Stimulated activated CD4-positive, alpha-beta T cell treated with anti-CD3 and anti-CD28 coated beads, TNF-alpha, amount 100 ng/mL, for 1 hour (primary cell): ENCODE measurements at places on chromosomes 5 and 9.

DNA sequence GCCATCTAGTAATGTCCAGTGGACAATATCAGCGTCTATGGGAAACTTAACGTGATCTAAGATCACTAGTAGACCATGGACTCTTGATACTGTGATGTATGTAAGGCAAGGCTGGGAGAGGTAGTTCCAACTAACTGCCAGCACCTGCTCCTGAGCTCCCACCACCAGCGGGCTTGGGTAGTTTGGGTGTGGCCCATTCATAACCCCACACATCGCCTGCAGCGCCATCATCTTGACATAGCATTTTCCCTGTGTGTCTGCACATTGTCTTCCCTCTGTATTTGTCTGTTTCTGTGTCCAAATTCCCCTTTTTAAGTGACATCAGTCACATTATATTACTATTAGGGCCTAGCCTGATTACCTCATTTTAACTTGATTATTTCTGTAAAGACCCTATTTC lies 28.1 kb upstream of the GSN start:
- no peak for DNase-seq

DNA sequence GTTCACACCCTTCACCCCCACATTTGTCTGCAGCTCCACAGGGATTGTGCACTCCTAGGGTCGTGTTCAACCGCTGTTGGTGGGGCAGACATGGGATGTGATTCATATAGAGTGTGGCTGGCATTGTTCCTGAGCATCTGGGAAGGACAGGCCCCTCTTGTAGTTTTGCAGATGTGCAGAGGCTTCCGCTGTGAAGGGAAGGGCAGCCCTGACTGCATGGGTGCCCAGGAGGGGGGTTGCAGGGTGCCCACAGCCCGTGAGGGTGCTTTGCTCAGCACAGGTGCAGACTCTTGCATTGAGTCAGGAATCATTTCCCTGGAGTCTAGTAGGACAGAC lies 30.2 kb upstream of the PITX1 start:
- DNase-seq: no peak

DNA sequence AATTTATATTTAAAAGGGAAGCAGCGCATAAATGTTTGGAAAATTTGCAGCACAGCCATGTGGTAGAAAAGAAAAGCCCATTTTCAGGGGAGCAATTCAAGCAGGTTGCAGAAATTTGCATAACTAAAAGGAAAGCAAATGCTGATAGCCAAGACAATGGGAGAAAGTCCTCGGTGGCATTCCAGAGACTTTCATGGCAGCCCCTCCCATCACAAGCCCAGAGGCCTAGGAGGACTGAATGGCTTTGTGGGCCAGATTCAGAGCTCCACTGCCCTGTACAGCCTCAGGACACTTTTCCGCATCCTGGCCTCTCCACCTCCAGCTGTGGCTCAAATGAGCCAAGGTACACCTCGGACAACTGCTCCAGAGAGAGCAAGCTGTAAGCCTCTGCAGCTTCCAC lies 462.9 kb downstream of the CDK5RAP2 start:
- DNase-seq: no peak

DNA sequence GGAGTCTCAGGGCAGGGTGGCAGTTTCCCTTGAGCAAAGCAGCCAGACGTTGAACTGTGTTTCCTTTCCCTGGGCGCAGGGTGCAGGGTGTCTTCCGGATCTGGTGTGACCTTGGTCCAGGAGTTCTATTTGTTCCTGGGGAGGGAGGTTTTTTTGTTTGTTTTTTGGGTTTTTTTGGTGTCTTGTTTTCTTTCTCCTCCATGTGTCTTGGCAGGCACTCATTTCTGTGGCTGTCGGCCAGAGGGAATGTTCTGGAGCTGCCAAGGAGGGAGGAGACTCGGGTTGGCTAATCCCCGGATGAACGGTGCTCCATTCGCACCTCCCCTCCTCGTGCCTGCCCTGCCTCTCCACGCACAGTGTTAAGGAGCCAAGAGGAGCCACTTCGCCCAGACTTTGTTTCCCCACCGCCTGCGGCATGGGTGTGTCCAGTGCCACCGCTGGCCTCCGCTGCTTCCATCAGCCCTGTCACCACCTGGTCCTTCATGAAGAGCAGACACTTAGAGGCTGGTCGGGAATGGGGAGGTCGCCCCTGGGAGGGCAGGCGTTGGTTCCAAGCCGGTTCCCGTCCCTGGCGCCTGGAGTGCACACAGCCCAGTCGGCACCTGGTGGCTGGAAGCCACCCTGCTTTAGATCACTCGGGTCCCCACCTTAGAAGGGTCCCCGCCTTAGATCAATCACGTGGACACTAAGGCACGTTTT lies 3.5 kb upstream of the PHYHD1 start:
- no peak for DNase-seq

GRCh38 chr9:96852676-96853075 lies 1.6 kb downstream of the ZNF782 start:
- no peak for DNase-seq

GRCh38 chr5:110969502-110969901 lies 102.0 kb upstream of the TSLP start:
- no peak for DNase-seq

- no peak for DNase-seq
Observed at GRCh38 chr5:145437627-145438026, 397.5 kb downstream of the PRELID2 start.

GRCh38 chr5:73812457-73812856 lies 186.5 kb downstream of the ARHGEF28 start:
- no peak for DNase-seq

GRCh38 chr9:135000647-135001245 lies 83.0 kb upstream of the FCN1 start:
- DNase-seq: no peak
